ENCODE measurements at places on chromosomes 6 and 20.
A peak's percentile ranks its signal among the peaks of the same experiment; 100 is the strongest.

GRCh38 chr20:9441948-9442347 is 72.4 kb upstream of the LAMP5 start:
- no peak for ATAC-seq

DNA sequence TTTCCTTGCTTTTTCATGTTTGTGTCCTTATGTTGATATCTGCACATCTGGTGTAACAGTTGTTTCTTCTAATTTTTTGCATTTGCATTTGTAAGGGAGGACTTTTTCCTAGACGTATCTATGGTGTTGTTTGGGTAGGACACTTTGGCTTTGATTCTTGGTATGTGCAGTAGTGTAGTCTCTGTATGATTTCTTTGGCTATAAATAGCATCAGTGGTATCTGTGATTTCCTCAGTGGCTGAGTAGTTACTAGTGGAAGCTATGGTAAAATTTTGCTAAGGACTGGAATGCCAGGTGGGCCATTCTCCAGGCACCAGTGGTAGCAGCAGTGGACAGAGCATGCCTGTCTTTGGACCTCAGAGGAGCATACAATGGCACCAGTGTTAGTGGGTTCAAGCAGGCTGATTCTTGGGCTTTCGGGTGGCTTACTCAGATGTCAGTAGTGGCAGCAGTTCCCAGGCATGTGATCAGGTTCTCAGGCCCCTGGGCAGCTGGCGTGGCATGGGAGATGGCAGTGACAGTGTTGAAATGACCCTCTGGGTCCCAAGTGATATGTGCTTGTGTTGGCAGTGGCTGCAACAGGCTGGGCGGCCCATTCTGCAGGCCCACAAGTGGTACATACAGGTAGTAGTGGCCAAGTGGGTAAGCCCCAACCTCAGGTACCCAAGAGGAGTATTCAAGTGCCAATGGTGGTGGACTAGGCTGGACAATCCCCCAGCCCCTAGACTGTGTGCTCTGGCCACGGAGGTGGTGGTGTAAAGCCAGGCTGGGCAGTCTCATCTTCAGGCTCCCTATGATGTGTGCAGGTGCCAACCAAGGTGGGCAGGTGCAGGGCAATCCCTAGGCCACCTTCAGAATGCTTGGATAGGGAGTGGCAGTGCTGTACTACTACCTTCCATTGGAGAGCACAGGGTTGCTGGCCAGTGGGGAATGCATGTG is 54.5 kb downstream of the PLCG1 start:
- no peak for ATAC-seq

- ATAC-seq, result no peak
These were observed 136.6 kb downstream of the PXDC1 start for GRCh38 chr6:3614918-3615317.

DNA sequence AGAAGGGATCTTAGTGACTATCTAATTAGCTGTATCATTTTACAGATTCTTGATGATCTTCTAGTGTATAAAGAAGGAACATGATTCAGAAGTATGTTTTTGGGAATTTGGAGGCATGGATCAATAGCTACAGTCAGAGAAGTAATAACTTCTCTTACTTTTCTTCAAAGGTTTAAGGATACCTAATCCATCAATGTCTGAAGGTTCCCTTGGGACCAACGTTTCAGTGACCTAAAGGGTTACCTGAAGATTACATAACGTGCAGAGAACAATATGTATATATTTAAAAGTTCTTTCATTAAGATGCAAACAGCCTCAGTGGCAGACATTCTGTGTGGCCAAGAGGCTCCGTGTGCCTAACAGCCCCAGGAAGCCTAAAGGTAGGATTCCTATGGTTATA is 3.2 kb downstream of the HDAC2 start:
- no peak for ATAC-seq

DNA sequence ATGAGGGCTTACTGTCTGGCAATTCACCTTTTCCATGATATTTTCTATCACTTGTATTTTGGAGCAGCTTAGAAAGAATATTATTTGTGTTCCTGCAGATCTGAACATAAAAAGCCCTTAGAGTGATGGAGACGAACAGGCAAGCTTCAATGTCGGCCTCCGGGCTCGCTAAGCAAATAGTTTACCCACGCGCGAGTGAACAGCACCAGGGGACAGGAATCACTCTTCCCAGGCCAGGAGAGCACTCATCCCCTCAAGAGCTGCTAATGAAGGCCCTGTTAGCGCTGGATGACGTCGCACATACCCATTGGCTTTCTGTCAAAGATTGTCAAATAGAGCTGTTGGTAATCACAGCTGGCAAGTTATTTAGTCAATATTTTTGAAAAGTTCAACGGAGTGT is 395.7 kb downstream of the ZFAND3 start:
- ATAC-seq, result no peak

- ATAC-seq, result no peak
These were observed 82.9 kb upstream of the TSHZ2 start for GRCh38 chr20:52889225-52889624.

- ATAC-seq, result peak; percentile 90
These were observed 18.9 kb upstream of the SYNJ2 start for GRCh38 chr6:157962601-157963302.

DNA sequence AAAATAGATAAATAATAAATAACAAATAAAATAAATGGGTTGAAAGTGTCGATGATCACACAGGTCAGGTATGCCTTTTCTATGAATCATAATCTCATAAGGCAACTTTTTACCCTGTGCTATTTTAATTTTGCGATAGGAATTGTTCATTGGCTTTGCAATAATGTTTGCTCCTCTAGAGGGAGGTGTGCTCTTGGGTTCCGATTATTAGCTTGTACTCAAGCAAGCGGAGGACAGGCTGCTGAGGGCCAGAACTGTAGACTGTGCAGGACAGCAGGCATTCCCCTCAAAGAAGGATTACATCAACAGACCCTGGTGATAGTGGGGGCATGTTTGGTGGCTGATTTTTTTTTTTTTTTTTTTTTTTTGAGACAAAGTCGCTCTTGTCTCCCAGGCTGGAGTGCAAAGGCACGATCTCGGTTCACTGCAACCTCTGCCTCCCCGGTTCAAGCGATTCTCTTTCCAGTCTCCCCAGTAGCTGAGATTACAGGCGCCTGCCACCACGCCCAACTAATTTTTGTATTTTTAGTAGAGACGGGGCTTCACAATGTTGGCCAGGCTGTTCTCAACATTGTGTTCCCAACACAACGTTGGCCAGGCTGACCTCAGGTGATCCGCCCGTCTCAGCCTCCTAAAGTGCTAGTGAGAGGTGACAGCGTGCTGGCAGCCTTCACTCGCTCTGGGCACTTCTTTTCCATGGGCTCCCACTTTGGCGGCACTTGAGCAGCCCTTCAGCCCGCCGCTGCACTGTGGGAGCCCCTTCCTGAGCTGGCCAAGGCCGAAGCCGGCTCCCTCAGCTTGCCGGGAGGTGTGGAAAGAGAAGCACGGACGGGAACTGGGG is 35.6 kb downstream of the RIOK1 start:
- no peak for ATAC-seq

DNA sequence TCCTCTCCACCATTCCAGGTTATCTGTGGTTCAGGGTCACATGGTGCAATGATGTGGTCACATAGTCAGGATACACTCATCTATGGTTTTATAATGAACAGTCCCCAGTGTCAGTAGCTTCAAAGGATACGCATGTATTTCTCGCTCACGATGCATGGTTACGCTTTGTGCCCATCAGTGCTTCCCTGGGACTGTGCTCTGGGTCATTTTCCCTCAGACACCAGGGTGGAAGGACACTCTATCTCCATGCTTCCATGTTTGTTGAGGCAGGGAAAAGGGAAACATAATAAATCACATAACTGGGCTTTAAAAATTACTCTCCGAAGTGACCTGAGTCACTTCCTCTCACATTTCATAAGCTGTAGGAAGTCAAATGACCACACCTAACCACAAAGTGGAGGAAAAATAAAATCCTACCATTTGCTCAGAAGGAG is 394.8 kb upstream of the NOX3 start:
- no peak for ATAC-seq

GRCh38 chr6:16345449-16346330 is 107.3 kb downstream of the GMPR start:
- peak; percentile 28 for ATAC-seq

- no peak for ATAC-seq
These were observed 219.8 kb downstream of the ERMARD start for GRCh38 chr6:169971081-169971861.

DNA sequence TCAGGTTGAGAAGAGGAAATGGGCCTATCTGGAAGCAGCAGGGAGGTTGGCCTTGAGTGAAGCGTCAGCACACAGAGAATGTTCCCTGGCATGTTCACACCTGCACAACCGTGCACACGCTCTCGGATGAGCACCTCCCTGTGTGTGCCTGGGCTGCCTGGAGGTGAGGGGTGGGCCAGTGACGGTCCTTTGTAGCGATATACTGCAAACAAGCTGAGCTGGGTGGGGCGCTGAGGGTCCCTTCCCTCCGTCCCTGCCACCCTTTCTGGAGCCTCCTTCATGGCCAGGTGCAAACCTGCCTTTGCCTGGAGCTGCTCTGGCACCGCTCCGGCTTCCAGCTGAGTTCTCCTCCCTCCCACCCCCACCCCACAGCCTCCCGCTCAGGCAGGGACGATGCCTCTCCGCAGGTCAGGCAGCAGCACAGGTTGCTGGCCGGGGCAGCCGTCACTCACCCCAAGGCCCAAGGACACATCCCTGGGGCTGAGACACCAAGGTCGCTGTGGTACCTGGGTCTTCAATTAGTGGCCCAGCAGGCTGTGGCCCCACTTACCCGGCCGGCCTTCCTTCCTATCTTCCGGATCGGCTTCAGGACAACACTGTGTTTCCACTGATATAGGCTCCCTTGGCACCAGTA is 111.6 kb downstream of the ERMARD start:
- ATAC-seq, result no peak

GRCh38 chr6:30965140-30965601 is 18.3 kb upstream of the MUC21 start:
- ATAC-seq, result peak; percentile 58

DNA sequence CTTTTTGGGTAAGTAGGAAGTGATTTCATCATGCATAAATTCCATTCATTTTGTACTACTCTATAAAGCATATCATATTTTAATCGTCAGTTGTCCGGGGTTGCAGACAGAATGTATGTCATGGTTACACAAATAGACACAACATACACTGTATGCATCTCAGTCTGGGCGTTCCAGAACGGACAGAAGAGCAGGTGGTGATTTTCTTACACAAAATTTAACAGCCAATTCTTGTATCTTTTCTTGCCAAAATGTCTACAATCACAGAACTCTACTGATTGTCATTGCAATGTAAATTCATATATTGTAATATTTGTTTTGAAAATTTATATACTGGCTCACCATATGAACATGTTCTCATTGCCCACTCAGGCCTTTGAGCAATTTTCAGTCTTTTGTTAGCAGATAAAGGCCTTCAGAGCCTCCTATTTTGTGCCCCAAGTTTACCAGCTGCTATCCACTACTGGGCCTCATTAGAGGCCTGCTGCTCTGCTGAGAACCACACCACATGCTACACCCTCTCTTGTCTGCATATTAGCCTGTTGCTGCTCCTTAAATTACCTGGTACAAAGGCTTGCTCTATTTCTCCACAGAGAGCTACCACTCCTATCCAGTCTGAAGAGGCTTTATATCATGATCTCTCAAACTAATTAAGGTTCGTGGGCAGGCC is 61.5 kb downstream of the PRDM13 start:
- no peak for ATAC-seq

- ATAC-seq, result no peak
These were observed 82.6 kb downstream of the PROKR2 start for GRCh38 chr20:5234158-5234557.

DNA sequence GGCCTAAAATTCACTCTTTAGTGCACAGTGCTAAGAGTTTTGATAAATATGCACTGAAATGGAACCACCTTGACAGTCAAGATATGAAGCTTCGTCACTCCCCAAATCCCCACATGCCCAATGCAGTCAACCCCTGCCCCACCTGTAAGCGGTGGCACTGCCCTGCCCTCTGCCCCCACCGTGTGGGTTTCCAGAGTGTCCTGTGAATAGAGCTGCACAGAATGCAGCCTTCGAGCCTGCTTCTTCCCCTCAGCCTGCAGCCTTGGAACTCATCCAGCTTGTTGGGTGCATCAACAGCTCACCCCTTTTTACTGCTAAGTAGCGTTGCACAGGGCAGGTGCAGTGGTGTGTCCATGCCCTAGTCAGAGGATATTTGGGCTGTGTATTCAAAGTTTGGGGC is 216.3 kb downstream of the SYNDIG1 start:
- no peak for ATAC-seq

DNA sequence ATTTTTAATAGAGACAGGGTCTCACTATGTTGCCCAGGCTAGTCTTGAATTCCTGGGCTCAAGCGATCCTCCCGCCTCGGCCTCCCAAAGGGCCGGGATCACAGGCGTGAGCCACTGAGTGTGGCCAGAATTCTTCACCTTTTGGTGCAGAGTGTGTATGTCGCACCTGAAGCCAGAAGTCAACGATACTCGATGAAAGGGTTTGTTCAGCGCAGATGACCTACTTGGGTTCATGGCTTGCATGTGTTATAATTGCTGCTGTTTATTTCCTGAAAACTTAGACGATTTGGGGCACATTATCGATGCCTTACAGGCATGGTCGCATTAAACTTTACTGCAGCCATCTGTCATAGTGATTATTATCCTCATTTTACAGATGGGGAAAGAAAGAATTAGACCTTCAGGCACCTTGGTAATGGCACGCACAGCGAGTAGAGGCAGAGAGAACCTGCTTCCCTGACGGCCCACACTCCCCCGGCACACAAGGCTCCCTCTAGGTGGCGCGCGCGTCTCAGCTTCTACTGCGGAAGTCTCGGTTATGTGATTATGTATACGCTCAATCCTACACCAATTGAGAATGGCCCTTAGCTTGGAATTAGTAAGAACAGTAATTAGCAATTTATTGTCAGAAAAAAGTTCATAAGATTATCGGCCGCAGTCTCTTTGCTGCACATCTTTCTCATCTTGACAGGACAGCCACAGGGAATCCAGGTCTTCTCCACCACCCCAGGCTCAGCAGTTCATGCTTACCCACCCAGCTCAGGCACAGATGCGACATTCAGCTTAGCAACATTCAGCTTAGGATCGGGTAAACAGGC is 212.8 kb upstream of the PROKR2 start:
- ATAC-seq, result peak; percentile 93

GRCh38 chr6:18308070-18308735 is 43.9 kb upstream of the DEK start:
- ATAC-seq, result no peak

GRCh38 chr6:99289701-99290100 is 59.8 kb downstream of the FAXC start:
- ATAC-seq, result no peak

DNA sequence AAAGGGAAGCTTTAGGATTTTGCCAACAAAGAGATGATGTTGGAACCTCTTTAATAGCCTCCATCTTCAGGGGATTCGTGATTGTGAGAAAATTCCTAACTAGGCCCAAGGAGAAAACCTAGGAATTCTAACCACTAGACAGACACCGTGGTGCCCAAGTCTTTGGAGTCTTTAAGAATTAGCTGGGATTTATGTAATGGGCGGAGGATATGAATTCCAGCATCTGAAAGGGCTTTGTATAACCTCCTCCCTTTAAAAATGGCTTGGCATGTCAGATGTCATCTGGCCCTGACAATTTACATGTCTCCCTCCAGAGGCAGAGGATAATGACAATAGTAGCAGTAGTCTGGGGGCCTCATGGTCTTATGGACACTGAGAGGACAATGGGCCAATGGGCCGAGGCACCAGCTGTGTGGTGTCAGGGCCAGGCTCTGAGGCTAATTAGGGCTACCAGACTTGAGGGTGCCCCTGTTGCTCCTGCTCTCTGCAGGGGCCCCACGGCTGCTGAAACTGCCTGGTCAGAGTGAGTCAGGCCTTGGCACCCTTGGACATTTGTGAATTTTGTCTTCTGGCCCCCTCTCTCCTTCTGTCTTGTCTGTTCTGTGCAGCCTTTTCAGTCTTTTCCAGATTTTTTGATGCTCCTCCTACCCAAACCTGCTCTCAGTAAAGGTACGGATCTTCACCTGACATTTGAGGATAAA is 113.9 kb downstream of the EDN1 start:
- no peak for ATAC-seq

Measured in activated T-helper 17 cell treated with anti-CD3 and anti-CD28 coated beads, Interleukin-2, amount 50 U/mL, for 72 hours (primary cell).